ENCODE measurements at places on chromosomes 3 and 15. TPM values are rescaled to one million over a fixed set of nuclear protein-coding genes. Genes with fewer than 3 reads are reported as not detected.

CEP97 gene
- total RNA-seq: 46.7 TPM

GOLGA8O gene
- under 0.01 TPM for total RNA-seq

GOLGA8R gene
- 0.49 TPM for total RNA-seq

SLITRK3 gene
- total RNA-seq: 10.3 TPM

CLDN18 gene
- total RNA-seq: under 0.01 TPM

ONECUT1 gene
- total RNA-seq: not detected

ZPLD1 gene
- under 0.01 TPM for total RNA-seq

MESP1 gene
- 2.0 TPM for total RNA-seq

SHF gene
- 46.7 TPM for total RNA-seq

CPNE9 gene
- 0.49 TPM for total RNA-seq

FRMD4B gene
- 49.9 TPM for total RNA-seq

GRK7 gene
- 0.25 TPM for total RNA-seq

ITIH1 gene
- total RNA-seq: not detected

ELL3 gene
- total RNA-seq: 2.2 TPM

CLDN16 gene
- total RNA-seq: 0.25 TPM

C3orf20 gene
- total RNA-seq: not detected

ZNF660 gene
- total RNA-seq: 11.3 TPM

FANCD2OS gene
- not detected for total RNA-seq

TLNRD1 gene
- total RNA-seq: 6.9 TPM

ARL8B gene
- total RNA-seq: 75.2 TPM

PML gene
- total RNA-seq: 14.0 TPM

LRRC31 gene
- total RNA-seq: not detected

COX5A gene
- 46.7 TPM for total RNA-seq

ZFYVE19 gene
- total RNA-seq: 14.5 TPM

GNAT1 gene
- total RNA-seq: not detected

Data from temporal lobe (tissue), 4 donors.